ENCODE measurements at places on chromosomes 5 and 9. TPM values are rescaled to one million over a fixed set of nuclear protein-coding genes. Genes with fewer than 3 reads are reported as not detected.
A peak's percentile ranks its signal among the peaks of the same experiment; 100 is the strongest.

DNA sequence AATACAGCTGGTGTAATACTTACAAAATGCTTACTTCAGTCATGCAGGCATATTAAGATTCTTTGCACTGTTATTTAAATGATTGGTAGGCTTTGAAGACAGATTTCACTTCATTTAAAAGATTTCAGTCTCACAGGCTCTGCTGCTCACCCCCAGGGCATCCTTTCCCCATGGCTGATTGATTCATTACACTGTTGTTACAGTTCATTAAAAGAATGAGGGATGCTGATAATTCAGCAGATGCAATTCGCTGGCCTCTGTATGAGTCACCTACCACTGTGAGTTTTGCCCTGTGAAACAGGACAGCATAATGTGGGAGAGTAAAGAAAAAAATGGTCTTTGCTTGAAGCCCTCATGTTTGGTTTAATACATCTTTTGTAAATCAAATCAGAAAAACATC lies 246.9 kb downstream of the CYLC2 start:
- no peaks in the 10 kb centered on the region for H3K36me3 ChIP-seq
- H3K4me1 ChIP-seq = no peaks in the 10 kb centered on the region
- DNase-seq = no peak
- no peak overlapping the region for H3K27ac ChIP-seq
- H3K4me3 ChIP-seq = no peak overlapping the region

GRCh38 chr9:133493845-133494540 lies 15.1 kb upstream of the SLC2A6 start:
- H3K36me3 ChIP-seq = no peaks in the 10 kb centered on the region
- peaks cover 3% of the 10 kb centered on the region for H3K27me3 ChIP-seq
- no peak for DNase-seq
- no peaks in the 10 kb centered on the region for H3K4me1 ChIP-seq
- no peak overlapping the region for H3K27ac ChIP-seq

GRCh38 chr9:4382722-4383317 lies 83.0 kb upstream of the GLIS3 start:
- DNase-seq = no peak
- H3K4me3 ChIP-seq = no peak overlapping the region
- no peaks in the 10 kb centered on the region for H3K36me3 ChIP-seq
- no peaks in the 10 kb centered on the region for H3K4me1 ChIP-seq
- no peak overlapping the region for H3K27ac ChIP-seq
- H3K27me3 ChIP-seq = peaks cover 20% of the 10 kb centered on the region

- DNase-seq = no peak
- H3K27ac ChIP-seq = no peak overlapping the region
- H3K36me3 ChIP-seq = no peaks in the 10 kb centered on the region
- no peak overlapping the region for H3K4me3 ChIP-seq
- H3K4me1 ChIP-seq = no peaks in the 10 kb centered on the region
These were observed 70.4 kb upstream of the ANKRD55 start for GRCh38 chr5:56303511-56303910.

- no peak overlapping the region for H3K27ac ChIP-seq
- no peaks in the 10 kb centered on the region for H3K36me3 ChIP-seq
- peaks cover 12% of the 10 kb centered on the region for H3K27me3 ChIP-seq
- H3K4me3 ChIP-seq = no peak overlapping the region
- H3K4me1 ChIP-seq = no peaks in the 10 kb centered on the region
These were observed 12.5 kb upstream of the LHFPL2 start for GRCh38 chr5:78661044-78661443.

DNA sequence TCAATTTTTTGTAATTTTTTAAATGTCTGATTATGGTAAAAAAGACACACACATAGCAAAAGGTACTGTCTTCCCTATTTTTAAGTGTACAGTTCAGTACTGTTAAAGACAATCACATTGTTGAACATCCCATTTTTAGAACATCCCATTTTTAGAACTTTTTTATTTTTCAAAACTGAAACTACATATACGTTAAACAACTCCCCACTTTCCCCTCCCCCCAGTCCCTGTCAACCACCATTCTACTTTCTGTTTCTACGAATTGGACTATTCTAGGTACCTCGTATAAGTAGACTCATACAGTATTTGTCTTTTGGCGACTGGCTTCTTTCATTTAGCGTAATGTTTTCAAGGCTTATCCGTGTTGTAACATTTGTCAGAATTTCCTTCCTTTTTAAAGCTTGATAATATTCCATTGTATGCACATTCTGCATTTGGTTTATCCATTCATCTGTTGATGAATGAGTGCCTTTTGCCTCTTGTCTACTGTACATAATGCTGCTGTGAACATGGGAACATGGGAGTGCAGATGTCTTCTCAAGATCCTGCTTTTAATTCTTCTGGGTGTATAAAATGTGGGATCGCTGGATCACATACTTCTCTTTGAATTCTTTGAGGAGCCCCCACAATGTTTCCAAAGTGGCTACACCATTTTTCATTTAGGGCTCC lies 154.0 kb downstream of the PIK3R1 start:
- peaks cover 65% of the 10 kb centered on the region for H3K4me1 ChIP-seq
- peaks cover 18% of the 10 kb centered on the region for H3K36me3 ChIP-seq
- no peaks in the 10 kb centered on the region for H3K27me3 ChIP-seq
- peak; percentile 86 for DNase-seq
- peak overlapping the region; percentile 87 for H3K27ac ChIP-seq
- H3K4me3 ChIP-seq = peak overlapping the region; percentile 77

- DNase-seq = no peak
- peaks cover 6% of the 10 kb centered on the region for H3K36me3 ChIP-seq
- peaks cover 14% of the 10 kb centered on the region for H3K27me3 ChIP-seq
- no peak overlapping the region for H3K4me3 ChIP-seq
- no peak overlapping the region for H3K27ac ChIP-seq
These were observed 76.2 kb upstream of the NTRK2 start for GRCh38 chr9:84593352-84593751.

- H3K4me3 ChIP-seq = no peak overlapping the region
- no peak for DNase-seq
- H3K27ac ChIP-seq = no peak overlapping the region
- peaks cover 3% of the 10 kb centered on the region for H3K4me1 ChIP-seq
- no peaks in the 10 kb centered on the region for H3K27me3 ChIP-seq
These were observed 131.0 kb downstream of the PBX3 start for GRCh38 chr9:125878164-125878631.

DNA sequence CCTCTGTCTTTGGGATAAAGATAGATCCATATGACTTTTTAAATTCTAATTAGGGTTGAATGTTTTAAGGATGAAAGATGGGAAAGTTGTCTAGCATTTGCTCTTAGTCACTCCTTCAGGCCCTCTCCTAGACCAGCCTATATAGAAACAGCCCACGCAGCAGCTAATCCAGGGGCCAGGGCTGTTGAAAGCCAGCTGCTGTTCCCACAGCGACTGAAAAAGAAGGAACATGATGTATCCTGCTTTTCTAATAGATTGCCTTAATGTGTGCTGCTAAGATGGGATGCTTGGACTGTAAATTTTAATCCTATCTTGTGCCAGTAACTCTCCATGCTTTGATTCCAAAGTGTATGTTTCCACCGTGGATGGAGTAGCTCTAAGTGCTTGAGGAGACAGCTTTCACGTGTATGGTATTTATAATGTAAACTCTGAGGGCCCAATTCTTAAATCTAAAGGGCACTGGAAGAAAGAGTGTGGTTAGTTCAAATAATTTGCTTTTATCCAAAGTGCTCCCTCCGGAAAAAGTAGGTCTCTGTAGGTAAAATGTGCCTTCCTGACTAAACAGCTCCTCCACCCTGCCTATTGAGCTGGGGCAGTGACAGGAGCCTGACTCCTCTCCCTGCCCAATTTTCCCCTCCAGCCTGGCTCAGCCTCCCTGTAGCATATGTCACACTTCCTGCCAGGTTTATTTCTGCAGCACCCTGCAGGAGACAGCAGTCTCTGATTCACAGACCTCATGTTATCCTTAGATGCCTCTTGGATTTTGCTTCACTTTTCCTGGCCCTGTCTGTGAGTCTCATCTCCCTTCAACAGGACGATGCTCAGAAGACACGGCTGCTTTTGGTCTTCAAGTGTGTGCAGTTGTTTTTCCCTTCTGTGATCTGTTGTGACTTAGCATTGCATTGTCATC lies 33.2 kb downstream of the SLC36A1 start:
- H3K36me3 ChIP-seq = peaks cover 13% of the 10 kb centered on the region
- no peak overlapping the region for H3K27ac ChIP-seq
- H3K27me3 ChIP-seq = no peaks in the 10 kb centered on the region
- no peak for DNase-seq
- peaks cover 10% of the 10 kb centered on the region for H3K4me1 ChIP-seq

DNA sequence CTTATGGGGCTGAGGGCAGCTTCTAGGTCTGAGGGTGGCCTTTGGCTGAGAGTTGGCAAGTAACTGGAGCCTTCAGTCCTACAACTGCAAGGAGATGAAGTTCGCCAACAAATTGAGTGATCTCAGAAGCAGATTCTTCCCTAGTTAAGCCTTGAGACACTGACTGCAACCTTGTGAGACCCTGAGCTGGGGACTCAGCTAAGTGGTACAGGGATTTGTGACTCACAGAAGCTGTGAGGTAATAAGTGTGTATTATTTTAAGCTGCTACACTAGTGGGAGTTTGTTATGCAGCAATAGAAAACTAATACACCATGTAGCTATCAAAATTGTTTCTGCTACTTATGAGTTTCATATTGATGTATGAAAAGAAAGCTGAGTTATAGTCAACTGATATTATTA lies 279.2 kb downstream of the PIK3R1 start:
- no peak overlapping the region for H3K27ac ChIP-seq
- H3K4me1 ChIP-seq = no peaks in the 10 kb centered on the region
- no peak overlapping the region for H3K4me3 ChIP-seq
- DNase-seq = no peak
- H3K27me3 ChIP-seq = peaks cover 7% of the 10 kb centered on the region
- H3K36me3 ChIP-seq = peaks cover 10% of the 10 kb centered on the region

DNA sequence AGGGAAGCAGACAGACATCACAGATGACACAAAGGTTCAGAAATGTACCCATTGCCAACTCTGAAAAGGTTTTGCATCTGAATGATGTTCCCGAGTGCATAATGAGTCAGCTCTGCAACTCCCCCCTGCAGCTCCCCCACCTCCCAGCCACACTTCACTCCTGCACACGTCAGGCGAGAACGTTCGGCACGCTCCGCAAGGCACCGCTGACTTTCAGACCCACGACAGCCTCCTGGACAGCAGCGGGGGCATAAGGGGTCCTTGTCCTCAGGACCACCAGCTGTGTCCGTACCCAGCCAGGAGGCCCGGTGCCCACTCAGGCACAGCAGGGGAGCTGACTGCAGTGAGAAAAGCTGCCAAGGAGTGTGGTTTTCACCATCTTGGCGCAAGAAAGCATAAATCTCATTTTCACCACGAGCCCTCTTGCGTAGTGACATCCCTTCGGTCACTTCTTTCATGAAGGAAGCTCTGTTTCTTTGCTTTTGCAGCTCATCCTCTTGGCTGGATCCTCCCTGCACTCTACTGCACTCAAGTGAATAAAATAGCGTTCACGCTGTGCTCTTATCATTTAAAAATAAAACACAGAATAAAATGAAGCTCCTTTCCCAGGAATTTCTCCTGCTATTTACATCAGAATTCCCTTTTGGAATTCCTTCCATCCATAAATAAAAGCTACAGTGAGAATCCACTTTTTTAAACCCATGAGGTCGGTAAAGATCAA lies 9.9 kb downstream of the GFPT2 start:
- DNase-seq = no peak
- H3K36me3 ChIP-seq = no peaks in the 10 kb centered on the region
- no peaks in the 10 kb centered on the region for H3K4me1 ChIP-seq
- H3K4me3 ChIP-seq = no peak overlapping the region
- H3K27me3 ChIP-seq = peaks cover 16% of the 10 kb centered on the region

GRCh38 chr5:132019857-132020555 lies 8.5 kb upstream of the ACSL6 start:
- DNase-seq = peak; percentile 84
- peak overlapping the region; percentile 58 for H3K4me3 ChIP-seq
- peaks cover 44% of the 10 kb centered on the region for H3K4me1 ChIP-seq
- peak overlapping the region; percentile 84 for H3K27ac ChIP-seq
- H3K36me3 ChIP-seq = no peaks in the 10 kb centered on the region
- peaks cover 9% of the 10 kb centered on the region for H3K27me3 ChIP-seq

DNA sequence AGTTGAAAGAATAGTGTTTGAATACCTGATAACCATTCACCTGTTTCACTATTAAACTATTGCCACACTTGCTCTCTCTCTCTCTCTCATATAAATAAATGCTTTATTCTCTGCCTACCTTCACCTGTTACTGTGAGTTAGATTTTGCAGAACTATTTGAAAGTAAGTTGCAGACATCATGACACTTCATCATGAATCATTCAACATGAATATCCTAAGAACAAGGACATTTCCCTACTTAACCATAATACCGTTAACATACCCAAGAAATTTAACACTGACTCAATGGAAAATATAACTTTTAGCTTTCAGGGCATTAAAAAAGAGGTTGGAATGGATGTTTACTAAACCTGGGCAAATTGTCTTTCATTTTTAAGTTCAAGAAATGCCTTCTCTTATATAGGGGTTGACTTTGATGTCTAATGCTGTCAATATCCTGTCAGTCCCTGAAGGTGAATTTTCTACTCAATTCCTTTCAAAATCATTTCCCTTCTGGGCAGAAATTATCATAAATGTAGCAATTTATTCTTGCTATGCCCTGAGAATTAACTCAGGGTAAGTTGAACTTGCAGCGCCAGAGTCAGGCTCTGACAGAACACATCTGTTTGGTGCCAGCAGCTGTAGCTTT lies 582.6 kb upstream of the TLE4 start:
- no peaks in the 10 kb centered on the region for H3K36me3 ChIP-seq
- no peak overlapping the region for H3K27ac ChIP-seq
- no peaks in the 10 kb centered on the region for H3K27me3 ChIP-seq

DNA sequence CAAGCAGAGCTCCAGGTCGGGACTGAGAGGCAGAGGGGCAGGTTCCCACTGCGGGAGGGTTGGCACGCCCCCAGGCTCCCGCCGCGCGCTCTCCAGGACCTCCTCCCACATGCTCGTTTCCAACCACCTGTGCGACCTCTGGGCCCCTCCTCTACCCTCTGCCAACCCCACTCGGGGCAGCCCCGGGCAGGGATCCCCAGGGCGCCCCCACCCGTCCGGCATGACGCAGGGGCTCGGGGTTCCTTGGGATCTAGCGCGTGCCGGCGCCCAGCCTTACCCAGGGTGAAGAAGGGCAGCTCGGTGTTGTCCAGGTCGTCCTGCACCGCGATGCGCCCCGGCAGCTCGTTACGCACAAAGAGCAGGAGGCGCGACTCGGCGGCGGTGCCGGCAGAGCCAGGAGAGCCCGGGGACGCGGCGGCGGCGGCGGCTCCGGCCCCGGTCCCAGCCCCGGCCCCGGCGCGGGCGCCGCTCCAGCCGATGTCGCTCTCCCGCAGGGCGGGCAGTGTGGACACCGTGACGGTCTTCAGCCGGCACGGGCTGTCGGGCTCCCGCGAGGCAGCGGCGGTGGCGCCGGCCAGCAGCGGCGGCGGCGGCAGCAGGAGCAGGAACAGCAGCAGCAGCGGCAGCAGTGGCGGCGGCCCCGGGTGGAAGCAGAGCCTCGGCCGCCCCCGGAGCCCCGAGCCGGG lies 494 bp downstream of the ASTN2 start:
- peaks cover 14% of the 10 kb centered on the region for H3K27me3 ChIP-seq
- H3K4me1 ChIP-seq = no peaks in the 10 kb centered on the region
- DNase-seq = no peak
- H3K4me3 ChIP-seq = no peak overlapping the region
- H3K27ac ChIP-seq = no peak overlapping the region

GRCh38 chr5:73179730-73180129 lies 6.7 kb downstream of the TMEM174 start:
- peaks cover 45% of the 10 kb centered on the region for H3K27me3 ChIP-seq
- no peak overlapping the region for H3K4me3 ChIP-seq
- no peaks in the 10 kb centered on the region for H3K4me1 ChIP-seq

Gene OR13J1
- not detected for total RNA-seq

Gene N4BP3
- 0.20 TPM for total RNA-seq

Gene DNAJC18
- total RNA-seq = 11.9 TPM

Gene SEMA6A
- total RNA-seq = not detected
